Melanocyte of skin (primary cell): ENCODE measurements at places on chromosomes 6 and 20. TPM values are rescaled to one million over a fixed set of nuclear protein-coding genes. Genes with fewer than 3 reads are reported as not detected.

The CST4 gene
- not detected in 2 replicates for total RNA-seq

The TENT5A gene
- 17.9 and 26.9 TPM in 2 replicates for total RNA-seq

The SCP2D1 gene
- not detected in 2 replicates for total RNA-seq

The SLC22A16 gene
- total RNA-seq = not detected in 2 replicates

The ERMARD gene
- total RNA-seq = 17.6 and 30.2 TPM in 2 replicates

The SLC4A11 gene
- total RNA-seq = 2.2 and 2.7 TPM in 2 replicates

The TMEM217 gene
- total RNA-seq = 1.5 and 2.4 TPM in 2 replicates
